ENCODE measurements at places on chromosomes 12 and 14.

- DNase-seq, result peak; percentile 71
Measured at GRCh38 chr12:29241821-29242591, 92.9 kb downstream of the FAR2 start.

- no peak for DNase-seq
Measured at GRCh38 chr14:65462411-65462810, 49.9 kb downstream of the FUT8 start.

GRCh38 chr12:79591988-79592387, 98.8 kb downstream of the PAWR start:
- no peak for DNase-seq

DNA sequence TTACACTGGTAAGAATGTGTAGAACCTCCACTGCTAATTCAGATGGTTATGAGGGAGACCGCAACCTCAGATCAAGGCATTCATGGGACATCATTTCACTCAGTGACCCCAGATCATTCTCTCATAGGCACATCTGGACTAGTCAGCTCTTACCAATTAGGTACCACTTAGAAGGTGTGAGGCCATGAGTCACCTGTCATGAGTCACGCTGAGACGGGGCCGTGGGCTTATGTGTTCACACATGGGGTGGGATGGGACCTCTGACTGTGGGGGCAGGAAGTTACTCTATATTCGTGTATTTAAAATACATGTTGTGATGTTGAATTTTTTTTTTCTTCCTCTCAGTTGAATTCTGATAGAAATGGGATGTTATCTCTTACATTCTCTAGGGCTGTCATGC, 55.9 kb downstream of the CCDC92 start:
- DNase-seq, result no peak

GRCh38 chr14:71498212-71498611, 434.0 kb upstream of the RGS6 start:
- no peak for DNase-seq

DNA sequence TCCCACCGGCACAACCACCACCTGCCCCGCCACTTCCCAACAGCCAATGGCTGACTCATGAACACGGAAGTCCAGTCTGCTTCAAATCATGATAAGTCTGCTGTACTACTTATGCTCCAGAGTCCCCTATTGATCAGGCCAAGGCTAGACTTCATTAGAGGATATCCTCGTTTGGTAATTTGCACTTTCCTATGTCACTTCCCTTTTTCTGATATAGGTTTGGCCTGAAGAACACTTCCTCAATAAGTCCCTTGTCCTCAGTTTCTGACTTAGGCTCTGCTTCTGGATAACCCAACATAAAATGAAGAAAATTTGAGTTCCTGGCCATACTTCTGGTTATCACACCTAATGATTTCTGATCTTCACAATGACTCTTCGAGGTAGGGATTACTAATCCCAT, 45.3 kb downstream of the IFNG-AS1 start:
- no peak for DNase-seq

DNA sequence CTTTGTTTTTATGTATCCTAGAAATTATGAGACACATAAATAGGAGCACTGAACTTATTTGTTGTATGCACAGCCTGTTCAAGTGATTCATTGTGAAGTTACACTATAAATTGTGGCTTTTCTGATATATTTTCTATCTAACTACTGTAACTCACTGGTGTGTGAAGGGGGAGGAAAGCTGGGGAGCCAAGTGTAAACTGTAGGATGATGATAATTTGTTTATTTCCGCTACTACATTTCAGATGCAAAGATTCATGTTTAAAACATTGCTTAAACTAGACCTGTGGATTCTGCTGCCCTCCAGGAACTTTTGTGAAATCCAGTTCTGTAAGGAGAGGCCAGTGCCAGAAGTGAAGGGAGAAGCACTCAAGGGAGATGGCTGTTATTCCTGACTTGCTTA, 3.3 kb downstream of the TMTC2 start:
- no peak for DNase-seq

DNA sequence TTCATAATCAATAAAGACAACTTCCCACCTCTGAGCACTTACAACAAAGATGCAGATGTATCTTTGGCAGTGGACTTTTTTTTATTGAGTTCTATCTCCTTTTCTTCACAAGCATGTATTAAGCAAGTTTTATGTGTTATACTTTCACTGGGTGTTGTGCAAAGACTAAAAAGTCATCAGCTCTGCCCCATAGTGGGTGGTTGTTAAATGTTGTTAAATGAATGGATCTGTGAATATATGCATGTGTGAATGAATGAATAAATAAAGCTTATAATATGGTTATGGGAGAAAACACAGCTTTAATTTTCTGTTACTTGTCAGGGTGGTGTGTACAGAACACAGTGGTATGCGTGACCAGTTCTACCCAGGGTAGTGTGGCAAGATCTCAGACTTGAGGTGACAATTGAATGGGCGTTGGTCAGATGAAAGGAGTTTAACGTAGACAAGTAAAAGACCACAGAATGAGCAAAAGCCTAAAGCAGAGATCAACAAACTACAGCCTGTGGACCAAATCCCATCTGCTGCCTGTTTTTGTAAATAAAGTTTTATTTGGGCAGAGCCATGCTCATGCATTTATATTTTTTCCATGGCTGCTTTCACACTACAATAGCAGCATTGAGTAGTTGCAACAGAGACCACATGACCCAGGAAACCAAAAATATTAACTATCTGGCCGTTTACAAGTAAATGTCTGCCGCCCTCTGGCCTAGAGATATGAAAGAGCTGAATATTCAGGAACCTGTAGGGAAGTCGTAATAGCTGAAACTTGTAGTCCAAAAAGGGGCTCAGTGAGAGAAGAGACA, 207.4 kb upstream of the EEA1 start:
- DNase-seq, result no peak

- DNase-seq, result no peak
Measured at GRCh38 chr12:1382151-1382550, 212.2 kb downstream of the FBXL14 start.

- no peak for DNase-seq
Measured at GRCh38 chr12:20716985-20717384, 21.9 kb downstream of the SLCO1C1 start.

DNA sequence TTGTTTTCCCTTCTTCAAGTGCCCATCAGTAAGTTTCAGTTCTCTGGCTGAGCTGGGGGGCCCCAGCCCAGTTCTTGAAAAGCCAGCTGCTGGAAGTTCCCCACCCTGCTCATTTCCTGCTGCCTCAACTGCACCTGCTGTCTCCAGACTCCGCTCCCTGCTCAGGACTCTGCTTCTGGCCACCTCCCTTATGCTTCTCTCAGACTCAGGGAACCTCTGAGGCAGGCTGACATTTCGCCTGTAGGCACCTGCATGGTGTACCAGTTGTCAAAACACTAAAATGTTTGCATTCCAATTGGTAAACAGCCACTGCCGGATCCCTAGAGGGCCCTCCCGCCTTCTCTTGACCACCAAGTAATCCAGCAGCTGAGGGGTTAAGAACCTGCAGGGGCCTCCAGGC, 136.5 kb upstream of the VRK1 start:
- no peak for DNase-seq

DNA sequence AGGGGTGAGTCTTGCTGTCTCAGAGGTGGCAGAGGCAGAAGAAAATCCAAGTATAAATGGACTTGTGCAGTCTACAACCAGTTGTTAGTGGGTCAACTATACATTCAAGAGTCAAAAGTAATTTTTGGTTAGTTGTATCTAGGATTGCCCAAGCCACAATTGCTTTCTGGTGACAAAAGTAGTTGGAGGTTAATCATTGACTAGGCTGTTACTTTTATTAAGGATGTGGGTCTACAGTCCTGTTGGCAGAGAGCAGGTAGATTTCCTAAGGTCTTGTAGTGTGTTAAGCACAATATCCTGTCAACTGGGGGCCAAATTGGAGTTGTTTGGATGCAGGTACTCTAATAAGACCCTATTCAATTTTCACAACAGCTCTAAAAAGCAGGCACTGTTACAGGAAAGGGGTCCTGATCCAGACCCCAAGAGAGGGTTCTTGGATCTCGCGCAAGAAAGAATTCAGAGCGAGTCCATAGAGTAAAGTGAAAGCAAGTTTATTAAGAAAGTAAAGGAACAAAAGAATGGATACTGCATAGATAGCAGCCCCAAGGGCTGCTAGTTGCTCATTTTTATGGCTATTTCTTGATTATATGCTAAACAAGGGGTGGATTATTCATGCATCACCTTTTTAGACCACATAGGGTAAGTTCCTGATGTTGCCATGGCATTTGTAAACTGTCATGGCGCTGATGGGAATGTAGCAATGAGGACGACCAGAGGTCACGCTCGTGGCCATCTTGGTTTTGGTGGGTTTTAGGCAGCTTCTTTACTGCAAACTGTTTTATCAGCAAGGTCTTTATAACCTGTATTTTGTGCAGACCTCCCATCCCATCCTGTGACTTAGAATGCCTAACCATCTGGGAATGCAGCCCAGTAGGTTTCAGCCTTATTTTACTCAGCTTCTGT, 232.6 kb upstream of the SRRM4 start:
- DNase-seq, result no peak

DNA sequence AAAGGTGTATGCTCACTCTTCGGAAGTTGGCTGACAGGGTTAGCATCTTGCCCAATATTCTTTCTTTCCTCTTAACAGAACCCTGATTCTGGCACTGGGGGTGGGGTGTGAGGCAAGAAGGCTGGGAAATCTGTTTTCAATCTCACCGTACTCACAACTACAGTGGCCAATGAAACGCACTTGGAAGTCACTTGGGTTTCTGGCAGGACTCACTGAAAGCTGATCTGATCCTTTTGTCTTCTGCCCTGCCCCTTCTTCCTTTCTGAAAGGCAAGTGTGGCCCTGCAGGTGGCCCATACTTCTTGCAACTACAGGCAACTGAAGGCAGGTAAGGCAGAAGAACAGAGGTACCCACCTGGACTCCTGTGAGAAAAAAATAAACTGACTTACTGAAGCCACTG, 106.9 kb downstream of the STXBP6 start:
- no peak for DNase-seq

DNA sequence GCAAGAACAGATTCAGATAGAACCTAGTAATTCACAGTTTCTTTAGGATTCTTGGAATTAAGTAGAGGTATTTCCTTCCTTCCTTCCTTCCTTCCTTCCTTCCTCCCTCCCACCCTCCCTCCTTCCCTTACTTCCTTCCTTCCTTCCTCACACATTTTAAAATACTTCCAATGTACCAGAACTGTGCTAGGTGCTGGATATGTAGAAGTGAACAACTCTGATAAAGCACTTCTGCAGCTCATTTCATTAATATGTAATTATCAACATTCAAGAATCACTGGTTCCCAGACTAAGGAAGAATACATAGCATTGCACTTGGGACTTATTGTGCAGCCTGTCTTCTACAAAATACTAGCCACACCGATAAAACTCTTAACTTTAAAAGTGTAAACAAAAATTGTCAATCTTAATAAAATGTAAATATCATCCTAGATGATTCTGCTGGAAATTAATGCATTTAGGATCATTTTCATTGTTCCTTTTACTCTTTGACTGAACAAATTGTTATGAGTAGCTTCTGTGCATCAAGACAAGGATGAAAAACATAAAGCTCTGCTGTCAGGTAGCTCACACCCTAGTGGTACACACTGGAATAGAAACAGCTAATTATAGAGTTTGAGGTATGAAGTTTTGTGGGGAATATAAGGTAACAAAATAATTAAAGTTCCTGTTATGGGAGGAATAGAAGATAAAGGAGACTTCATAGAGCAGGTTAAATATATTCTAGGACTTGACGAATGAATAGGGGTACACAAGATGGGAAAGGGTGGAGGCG, 99.9 kb upstream of the MYF6 start:
- DNase-seq, result no peak

- DNase-seq, result peak; percentile 32
Measured at GRCh38 chr12:68435816-68436215, 103.7 kb upstream of the MDM1 start.

- peak; percentile 80 for DNase-seq
Measured at GRCh38 chr12:114903083-114903691, 219.2 kb upstream of the TBX3 start.

DNA sequence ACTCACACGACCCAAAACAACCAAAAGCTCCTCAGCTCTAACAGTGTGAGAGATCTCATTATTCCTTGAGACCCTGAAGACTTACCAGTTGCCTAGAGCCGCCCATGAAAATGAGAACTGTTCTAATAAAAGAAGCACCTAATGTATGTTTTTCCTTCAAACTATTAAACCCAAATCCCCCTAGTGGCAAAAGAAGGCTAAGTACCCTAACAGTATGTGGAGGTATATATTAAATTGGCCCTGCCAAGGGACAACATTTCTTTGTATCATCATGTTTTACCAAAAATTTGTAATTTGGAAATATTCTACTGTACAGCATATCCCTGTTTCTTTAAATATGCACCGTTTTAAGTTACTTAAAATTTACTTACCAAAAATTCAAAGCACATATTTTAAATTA, 38.0 kb upstream of the PPFIA2 start:
- no peak for DNase-seq

DNA sequence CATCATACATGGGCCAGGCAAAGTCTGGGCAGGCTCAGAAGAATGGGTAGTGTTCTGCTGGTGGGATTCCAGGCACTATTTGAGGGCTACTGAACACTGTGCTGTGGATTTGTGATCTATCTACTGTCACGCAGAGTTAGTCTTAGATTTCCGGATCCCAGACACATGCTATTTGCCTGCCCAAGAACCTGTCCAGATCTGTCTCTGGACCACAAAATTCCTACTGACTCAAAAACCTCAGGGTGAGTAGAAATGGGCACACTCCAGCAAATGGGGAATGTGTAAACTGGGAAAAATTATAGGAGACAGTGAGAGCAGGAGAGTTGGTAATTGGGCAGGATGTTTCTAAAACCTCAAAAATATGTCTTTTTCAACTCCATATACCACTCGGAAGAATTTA, 129.9 kb downstream of the GALC start:
- no peak for DNase-seq

DNA sequence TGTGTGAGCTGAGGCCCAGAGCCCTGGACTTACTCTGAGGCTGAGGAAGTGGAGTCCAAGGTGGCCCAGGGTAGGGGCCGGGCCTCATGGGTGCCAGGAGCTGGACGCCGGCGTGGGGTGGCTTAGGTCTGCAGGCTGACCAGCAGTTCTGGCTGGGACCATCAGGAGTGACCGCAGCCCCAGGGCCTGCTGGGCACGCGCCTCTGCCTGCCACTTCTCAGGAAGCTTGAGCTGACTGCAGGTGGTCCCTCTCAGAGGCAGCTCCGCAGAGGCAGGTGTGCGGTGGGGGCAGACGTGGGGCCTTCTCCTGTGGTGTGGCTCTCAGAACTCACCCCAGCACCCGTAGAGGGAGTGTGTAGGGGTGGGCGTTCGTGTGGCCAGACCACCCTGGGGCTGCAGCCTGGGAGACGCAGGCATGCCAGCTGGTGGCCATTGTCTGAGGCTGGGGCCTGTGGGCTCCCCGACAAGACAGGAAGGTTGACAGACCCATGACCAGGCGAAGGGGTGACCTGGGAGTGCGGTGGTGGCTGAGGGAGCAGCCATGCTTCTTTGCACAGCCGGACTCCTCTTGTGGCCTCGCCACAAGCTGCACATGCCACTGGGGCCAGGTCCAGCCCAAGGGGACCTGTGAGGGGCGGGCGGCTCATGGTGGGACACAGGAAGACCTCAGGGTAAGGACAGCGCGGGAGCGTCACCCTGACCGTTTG, 40.0 kb upstream of the TEX22 start:
- DNase-seq, result no peak
